ENCODE measurements at places on chromosomes 12 and 14.

- DNase-seq = no peak
These were observed 14.4 kb downstream of the SNX6 start for GRCh38 chr14:34615507-34615906.

- no peak for DNase-seq
These were observed 62.0 kb upstream of the TUNAR start for GRCh38 chr14:95814363-95815225.

- DNase-seq = no peak
These were observed at the start of gene KCNK13 for GRCh38 chr14:90061685-90062126. Gene KCNK13, plus strand, starts transcription at chr14:90061994. Its CDS starts 212 bp downstream, at chr14:90062206.

GRCh38 chr12:117142094-117142493, 42.9 kb upstream of the TESC start:
- DNase-seq = no peak

GRCh38 chr12:66900616-66901015, 221.7 kb upstream of the GRIP1 start:
- no peak for DNase-seq

DNA sequence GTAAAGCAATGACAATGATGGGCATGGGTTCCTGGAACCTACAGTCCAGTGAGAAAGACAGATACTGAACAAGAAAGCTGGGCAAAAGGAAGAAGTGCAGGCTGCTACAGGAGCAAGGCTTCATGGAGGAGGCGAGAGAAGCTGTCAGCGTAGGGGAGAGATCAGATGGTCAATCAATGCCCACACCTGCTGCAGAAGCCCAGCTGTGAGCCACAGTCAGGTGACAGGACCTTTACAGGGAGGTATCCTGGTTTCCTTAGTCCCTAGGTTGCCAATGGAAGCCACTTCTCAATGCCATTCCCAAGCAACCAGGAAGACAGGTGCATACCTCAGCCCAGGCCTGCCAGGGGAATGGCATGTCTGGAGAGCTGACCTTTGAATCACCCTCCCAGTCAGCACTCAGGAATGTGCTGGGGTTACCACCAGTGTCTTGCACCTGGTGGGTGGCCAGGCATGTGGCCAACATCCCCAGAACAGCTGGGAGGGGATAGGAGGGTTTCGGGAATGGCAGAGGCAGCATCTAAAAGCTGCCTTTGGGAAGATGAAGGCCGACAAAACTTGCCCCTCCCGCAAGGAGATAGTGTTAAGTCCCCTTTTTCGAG, 170.3 kb downstream of the TTC7B start:
- DNase-seq = peak; percentile 29

DNA sequence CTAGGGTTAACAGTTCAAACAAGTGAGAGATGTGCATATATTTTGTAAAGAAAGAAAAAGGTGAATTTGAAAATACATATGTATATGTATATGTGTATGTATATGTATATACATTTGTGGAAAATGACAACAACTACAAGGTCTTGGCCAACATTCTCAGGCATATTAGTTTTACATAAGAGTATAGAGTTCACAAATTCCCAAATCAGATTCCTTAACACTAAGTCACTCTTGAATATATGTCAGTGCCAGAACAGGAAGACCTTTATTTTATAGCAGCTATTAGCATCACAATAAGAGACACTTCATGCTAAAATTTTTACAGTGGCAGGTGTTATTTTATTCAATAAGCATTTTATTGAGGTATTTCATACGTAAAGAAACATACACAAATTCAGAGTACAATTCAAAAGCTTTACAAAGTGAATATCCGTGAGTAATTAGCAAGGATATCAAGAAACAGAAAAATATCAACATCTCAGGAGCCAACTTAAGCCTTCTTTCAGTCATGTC, 179.7 kb downstream of the SLC6A15 start:
- DNase-seq = no peak

- DNase-seq = no peak
These were observed 231.2 kb upstream of the PLEKHG7 start for GRCh38 chr12:92471551-92471950.

- DNase-seq = no peak
These were observed 89.7 kb downstream of the ASCL4 start for GRCh38 chr12:107864235-107864634.

- DNase-seq = no peak
These were observed 28.8 kb downstream of the CLEC1A start for GRCh38 chr12:10069976-10070375.

- no peak for DNase-seq
These were observed 991 bp upstream of the RCOR1 start for GRCh38 chr14:102591372-102591943.

DNA sequence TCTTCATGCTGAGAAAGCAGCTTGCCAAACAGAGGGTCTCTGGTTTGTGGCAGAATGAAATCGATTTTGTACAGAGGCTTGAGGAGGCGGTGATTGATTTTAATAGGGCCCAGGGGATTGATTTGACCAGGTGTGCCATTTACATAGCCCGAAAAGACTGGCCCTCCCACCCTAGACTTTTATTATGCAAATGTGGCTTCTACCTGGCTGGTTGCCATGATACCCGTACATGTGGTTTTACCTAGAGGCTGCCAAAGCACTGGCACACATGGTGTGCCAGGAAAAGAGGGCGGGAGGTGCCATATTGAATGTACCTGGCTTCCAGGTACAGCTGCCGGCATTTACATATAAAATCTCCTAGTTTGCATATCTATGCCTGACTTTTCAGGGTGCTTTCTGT, 18.0 kb upstream of the GUCY2C start:
- no peak for DNase-seq

GRCh38 chr12:105504286-105504685, 173.8 kb downstream of the C12orf75 start:
- DNase-seq = no peak

DNA sequence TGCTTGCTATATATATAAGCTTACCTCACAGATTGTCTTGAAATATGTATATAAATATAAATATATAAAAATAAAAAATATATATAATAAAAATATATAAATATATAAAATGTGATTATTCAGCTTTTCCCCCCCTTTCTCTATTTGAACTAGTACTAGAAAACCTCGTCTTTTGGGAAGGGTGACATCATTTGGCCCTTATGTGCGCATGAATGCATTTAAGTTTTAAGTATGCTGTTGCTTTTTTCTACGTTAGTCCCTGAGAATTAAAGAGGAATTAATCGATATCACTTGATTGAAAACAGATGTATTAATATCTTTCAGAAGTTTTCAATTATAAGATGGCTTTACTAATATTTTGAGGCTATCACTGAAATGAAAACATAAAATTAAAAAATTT, 69.9 kb downstream of the RAD51B start:
- no peak for DNase-seq

DNA sequence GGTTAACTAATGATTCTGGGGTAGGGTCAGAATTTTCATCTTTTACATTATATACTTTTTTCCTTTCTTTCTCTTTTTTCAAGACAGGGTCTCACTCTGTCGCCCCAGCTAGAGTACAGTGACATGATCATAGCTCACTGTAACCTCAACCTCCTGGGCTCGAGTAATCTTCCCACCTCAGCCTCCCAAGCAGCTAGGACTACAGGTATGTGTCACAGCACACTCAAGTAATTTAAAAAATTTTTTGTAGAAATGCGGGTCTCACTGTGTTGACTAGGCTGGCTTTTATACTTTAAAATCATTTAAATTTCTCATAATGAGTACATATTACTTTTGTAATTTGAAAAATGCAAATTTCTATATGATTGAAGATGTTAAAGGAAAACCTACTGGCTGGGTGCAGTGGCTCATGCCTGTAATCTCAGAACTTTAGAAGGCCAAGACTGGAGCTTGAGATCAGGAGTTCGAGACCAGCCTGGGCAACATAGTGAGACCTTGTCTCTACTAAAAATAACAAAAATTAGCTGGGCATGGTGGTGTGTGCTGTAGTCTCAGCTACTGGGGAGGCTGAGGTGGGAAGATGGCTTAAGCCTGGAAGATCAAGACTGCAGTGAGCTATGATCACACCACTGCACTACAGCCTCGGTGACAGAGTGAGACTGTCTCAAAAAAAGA, 25.7 kb downstream of the R3HDM2 start:
- no peak for DNase-seq

DNA sequence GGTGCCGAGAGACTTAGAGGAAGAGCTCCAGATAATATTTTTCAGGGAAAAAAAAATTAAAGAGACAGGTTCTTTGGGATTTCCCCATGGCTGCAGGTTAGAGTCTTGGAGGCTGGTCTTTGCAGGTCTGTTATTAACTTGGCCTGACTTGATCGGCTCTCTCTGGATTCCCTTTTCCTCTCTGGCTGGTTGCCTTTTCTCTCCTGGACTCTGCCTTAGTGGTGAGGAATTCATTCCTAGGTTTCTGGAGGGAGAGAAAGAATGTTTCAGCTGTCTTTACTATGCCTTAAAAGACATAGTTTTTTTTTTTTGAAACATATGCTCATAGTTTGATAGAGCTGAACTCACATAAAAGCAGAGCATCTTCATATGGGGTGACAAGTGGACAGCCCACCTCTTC, 336.3 kb downstream of the BMP4 start:
- DNase-seq = peak; percentile 75

- no peak for DNase-seq
These were observed 288.7 kb downstream of the NAV3 start for GRCh38 chr12:78119351-78119918.

DNA sequence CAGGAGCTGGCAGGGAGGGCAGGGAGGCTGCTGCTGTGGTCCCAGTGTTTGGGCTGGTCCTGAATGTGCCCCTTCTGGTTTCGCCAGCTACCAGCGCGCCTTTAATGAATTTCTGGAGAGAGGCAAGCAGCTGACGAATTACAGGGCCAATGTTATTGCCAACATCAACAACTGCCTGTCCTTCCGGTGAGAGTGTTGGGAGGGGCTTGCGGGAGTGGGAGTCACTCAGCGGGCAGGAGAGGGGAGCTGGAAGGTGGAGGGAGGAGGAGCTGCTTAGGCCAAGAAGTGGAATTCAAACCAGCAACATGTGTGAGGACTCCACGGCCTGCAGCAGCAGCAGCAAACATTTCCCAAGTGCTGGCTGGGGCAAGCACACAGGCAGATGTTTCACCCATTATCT, 7.7 kb downstream of the TNFAIP2 start:
- peak; percentile 63 for DNase-seq

- DNase-seq = no peak
These were observed 57.9 kb upstream of the TMX1 start for GRCh38 chr14:51182131-51182565.

GRCh38 chr14:34251662-34252061, 210.4 kb downstream of the SPTSSA start:
- no peak for DNase-seq

DNA sequence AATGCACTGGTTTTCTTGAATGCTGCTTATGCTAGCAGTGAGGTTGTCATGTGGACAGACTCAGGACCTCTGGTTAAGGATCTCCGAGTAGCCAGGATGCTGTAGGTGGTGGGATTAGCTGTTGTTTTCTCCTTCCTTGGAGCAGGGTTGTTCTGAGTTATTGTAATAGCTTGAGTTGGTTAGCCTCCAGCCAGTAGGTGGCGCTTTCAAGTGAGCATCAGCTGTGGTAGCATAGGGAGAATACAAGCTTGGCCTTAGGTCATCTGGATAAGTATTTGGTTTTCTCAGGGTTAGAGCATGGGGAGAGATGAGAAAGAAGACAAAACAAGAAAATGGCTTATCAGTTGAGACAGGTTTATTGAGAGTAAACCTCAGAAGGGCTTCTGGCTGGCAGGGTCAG, 299.7 kb upstream of the FBXO33 start:
- DNase-seq = no peak

DNA sequence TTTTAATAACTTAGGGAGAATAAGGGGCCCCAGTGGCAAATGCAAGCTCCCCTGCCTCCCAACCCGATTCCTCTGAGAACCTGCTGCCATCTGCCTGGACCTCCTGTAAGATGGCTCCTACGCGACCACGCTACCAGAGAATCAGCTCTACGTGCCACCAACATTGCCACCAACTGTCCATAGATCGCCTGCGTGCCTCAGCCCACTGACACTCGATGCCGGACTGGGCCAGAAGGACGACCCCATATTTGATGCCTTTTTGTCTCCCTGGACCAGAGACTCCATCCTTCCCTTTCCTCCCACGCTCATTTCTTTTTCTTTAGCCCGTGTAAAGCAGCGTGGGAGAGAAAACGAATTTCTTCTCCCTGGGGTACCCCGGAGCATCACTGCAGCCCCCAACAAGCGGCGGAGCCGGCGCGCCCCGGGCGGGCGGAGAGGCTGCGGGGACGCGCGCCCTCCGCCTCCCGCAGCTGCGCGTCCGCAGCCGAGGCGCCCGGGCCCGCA, 565 bp upstream of the KLHL42 start:
- DNase-seq = no peak

GRCh38 chr14:87257421-87257820, 735.6 kb downstream of the GALC start:
- no peak for DNase-seq

DNA sequence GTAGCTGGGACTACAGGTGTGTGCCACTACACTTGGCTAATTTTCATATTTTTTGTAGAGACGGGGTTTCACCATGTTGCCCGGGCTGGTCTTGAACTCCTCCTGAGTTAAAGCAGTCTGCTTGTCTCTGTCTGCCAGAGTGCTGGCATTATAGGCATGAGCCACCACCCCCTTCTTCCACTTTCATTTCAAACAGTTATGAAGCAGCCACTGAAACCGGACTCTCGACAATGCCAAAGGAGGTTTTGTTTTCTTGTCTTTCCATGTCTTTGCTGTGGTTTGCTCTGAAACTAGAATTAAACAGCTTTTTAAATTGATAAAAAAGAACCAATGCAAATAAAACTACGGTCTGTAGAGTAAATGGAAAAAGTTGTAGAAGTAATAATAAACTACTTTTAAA, 30.4 kb downstream of the RAP1B start:
- no peak for DNase-seq

DNA sequence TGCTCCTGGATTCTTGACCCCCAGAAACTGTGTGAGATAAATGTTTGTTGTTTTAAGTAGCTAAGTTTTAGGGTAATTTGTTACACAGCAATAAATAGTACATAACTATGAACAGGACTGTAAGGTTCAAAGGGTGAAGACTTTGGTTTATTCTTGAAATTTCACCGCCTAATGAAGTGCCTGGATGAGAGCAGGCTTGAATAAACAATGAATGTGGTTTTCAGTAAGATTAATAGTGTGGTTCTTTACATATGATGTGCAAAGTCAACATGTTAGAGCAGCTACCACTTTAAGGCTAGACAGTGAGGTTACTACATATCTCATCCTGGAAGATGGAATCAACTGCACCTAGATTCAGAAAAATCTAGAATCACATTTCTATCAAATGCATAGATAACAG, 145.2 kb upstream of the BTG1 start:
- no peak for DNase-seq

- DNase-seq = no peak
These were observed 17.3 kb downstream of the TNFAIP2 start for GRCh38 chr14:103140316-103141109.

DNA sequence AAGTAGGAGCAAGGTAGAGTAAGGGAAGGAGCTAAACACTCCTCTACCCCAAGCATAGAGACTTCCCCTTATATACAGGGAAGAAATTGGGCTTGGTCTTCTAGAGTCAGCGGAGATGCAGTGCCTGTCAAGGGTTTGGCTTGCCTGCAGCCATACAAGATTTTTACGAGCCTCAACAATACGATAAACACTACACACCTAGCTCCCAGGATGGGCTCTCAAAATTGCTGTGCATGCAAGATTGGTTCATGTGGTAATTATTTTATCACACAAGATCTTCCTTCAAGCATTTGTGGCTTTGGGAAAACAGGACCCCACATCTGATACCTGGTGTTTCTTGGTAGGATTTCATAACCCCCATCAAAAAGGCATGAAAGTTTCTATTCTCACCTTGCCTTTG, at the start of gene KRT1:
KRT1 (minus strand) TSS at position 45 of the 400 bp plus-strand sequence. CDS start 59 bp downstream, outside the sequence.
- DNase-seq = no peak

Data from astrocyte of the cerebellum (primary cell).